ENCODE measurements at places on chromosomes 6 and 20.

DNA sequence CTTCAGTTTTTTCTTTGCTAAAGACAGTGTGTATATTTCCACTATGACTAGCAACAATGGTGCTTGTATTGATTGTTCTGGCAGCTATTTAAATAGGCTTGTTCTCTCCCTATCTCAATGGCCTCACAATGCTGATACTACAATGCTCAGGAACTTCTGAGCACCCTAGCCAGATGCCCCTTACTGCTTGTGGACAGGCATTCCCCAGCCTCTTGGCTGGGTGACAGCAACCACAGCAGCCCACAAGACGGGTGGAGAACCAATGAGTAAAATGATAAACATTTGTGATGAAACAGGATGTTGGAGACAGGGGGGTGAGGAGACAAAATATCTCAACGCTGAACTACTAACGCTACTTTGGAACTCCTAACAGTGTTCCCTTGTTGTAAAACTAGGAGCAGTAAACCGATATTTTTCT is 42.3 kb downstream of the HIVEP2 start:
- peak; percentile 91 for DNase-seq

DNA sequence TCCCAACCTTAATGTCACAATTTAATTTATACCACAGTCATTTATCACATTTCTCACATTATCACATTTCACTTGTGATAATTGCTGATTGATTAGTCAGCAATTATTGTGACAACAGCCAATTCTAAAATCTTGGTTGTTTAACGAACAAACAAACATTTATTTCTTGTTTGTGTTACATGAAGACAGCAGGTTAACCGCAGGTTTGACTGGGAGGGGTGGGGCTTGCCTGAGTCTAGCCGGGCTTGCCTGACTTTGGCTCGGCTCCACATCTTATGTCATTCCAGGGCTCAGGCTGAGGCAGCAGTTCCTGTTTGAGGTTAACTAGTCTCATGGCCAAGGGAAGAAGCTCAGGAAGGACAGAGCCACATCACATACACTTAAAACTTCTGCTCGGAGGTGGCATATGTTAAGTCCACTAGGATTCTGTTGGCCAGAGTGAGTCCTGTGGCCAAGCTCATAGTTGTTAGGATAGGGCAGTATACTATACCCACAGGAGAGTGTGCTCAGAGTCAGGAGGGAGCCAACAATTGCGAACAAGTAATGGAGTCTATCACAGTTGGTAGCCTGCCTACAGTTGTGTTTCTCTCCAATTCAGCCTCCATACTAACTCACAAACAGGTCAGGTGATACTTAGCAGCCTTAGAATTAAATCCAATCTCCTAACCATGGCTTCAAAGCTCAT is 90.0 kb upstream of the IFNGR1 start:
- no peak for DNase-seq

- DNase-seq, result no peak
Measured at GRCh38 chr6:149359440-149359839, 40.6 kb upstream of the SUMO4 start.

- DNase-seq, result no peak
Measured at GRCh38 chr6:113530769-113531168, 326.4 kb upstream of the MARCKS start.

DNA sequence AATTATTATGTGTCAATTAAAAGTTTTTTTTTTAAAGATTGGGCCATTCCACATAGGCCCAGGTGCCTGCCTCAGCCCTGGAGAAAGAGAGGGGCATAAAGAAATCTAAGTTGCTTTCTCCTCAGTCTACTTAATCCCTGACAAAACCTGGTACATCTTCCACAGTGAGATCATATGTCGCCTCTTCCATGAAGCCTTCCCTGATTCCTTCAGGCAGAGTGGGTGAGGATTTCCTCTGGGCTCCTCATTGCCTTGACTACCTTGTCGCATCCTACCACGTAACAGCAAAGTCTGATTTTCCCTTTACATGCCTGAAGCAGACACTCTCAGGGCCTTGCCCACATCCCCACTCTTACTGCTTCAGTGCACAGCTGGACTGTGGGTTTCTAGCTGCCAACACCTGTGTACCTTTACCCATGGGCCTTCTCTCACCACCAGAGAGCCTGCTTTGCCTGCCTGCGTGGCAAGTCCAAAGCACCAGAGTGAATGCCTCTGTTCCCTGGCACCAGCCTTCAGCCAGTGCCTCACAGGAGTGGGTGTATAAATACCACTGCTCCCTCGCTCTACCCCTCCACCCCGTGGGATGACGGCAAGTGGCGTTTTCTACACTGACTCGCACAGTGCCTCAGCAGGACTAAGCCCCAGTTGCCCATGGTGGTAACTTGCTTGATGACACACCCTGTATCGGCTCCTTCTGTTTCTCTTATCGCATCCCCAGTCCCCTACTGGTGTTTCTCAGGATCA is 68.0 kb downstream of the EYA2 start:
- DNase-seq, result no peak

- peak; percentile 51 for DNase-seq
Measured at GRCh38 chr6:148761527-148762011, 14.7 kb downstream of the UST start.

GRCh38 chr6:152648105-152648504 is 10.9 kb upstream of the SYNE1 start:
- DNase-seq, result no peak

DNA sequence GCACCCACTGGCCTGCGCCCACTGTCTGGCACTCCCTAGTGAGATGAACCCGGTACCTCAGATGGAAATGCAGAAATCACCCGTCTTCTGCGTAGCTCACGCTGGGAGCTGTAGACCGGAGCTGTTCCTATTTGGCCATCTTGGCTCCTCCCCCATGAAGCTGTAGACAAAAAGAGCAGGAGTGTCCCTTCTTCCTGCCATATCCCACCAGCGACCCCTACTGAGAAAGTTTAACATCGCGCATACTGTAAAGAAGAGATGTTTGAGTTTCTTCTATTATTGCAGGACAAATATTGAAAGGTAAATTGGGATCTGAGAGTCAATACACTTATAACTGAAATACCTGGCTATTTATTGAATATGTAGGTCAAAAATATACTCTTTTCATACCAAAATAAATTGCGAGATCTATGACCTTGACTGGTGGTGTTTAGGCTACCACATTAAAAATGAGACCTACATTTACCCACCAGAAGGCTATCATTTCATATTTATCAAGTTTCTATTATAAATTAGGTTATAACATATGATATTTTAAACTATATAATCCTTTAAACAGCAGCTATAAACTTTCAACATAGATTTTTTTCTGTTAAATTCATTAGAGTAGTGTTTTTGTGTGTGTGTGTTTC is 586.3 kb downstream of the HTR1B start:
- DNase-seq, result no peak

GRCh38 chr20:4152696-4153235 is 137.4 kb upstream of the RNF24 start:
- no peak for DNase-seq

DNA sequence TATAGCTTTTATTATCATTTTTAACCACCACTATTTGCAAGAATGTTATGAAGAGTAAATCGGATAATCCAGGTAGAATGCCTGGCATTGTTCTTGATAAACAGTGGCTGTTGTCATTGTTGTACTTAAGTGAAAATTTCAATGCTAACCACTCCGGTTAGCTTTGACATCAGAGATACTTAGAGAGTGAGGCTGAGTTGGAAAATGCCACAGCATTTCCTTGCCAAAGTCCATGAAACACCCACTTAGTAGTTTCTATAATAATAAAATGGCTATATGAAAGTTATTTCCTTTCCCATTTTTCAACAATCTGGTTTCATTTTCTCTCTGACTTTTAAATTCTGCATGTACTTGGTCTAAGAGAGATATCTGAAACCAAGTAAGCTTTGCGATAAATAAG is 132.0 kb downstream of the CDK19 start:
- no peak for DNase-seq

DNA sequence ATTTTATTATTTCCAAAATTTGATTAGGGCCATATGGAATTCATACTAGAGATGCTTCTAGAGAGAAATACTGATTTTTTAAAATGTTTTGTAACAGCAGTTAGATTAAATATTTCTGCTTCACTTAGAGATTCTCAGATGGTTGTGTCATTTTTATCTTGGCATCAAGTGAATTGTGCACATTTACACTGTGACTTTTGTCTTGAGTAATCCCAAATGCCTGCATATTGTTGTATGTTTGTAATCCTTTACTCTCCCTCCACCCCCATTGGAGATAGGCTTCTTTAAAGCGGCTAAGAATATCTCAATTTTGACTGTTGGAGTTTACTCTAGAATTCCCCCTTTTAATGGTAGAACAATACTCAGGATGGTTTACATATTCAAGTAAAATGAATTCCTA is 19.0 kb downstream of the STX16 start:
- DNase-seq, result no peak

GRCh38 chr6:31898383-31899011 is 999 bp upstream of the EHMT2 start:
- peak; percentile 64 for DNase-seq
